ENCODE measurements at places on chromosomes 3 and 15.
A peak's percentile ranks its signal among the peaks of the same experiment; 100 is the strongest.

GRCh38 chr3:113631573-113631972 is 64.9 kb downstream of the USF3 start:
- no peak for DNase-seq

DNA sequence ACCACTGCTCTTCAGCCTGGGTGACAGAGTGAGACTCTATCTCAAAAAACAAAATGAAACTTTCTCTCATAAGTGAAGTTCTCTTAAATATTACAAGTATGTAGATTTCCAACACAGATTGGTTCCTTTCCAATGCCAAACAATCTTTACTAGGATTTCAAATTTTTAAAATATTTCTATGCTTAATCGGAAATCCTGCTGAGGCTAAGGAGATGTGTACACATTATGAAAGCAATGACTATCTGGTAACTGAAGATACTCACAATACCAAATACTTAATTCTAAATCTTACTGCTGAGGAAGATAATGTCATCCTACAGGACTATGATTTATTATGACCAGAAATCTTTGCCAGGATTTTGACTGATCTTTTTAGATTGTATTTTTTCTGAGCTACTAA is 255.6 kb upstream of the ZNF717 start:
- no peak for DNase-seq

GRCh38 chr15:90915808-90916440 is 12.8 kb downstream of the MAN2A2 start:
- DNase-seq = no peak

DNA sequence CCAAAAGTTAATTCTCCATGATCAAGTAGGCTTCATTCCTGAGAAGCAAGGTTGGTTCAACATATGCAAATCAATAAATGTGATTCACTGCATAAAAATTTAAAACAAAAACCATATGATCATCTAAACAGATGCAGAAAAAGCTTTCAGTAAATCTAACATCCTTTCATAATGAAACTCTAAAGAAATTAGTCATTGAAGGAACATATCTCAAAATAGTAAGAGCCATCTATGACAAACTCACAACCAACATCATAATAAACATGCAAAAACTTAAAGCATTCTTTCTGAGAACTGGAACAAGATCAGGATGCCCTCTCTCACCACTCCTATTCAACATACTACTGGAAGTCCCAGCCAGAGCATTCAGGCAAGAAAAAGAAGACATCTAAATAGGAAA is 254.1 kb downstream of the AGBL1 start:
- DNase-seq = no peak

- DNase-seq = no peak
Measured at GRCh38 chr3:97910931-97911351, 61.3 kb downstream of the RIOX2 start.

GRCh38 chr3:107987036-107987939 is 103.5 kb downstream of the CD47 start:
- DNase-seq = no peak

DNA sequence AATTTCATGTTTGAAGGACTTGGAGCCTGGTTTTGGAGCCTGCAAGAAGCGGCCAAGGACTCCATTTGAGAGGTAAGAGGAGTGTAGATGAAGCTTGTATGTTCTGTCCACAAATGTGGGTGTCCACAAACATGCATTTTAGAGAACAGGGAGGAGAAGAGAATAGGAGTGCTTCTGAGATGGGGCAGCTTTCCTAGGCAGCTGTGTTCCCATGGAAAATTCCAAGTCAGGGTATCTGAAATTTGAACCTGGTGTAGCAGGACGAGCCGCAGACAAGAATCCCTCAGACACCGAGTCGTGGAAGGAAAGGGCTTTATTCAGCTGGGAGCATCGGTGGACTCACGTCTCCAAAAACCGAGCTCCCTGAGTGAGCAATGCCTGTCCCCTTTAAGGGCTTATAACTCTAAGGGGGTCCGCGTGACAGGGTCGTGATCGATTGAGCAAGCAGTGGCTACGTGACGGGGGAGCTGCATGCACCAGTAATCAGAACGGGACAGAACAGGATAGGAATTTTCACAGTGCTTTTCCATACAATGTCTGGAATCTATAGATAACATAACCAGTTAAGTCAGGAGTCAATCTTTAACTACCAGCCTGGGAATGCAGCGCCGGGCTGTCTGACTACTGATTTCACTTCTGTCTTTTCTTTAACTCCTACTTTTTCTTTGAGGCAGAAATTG is 71.4 kb upstream of the WDR72 start:
- DNase-seq = no peak

- no peak for DNase-seq
Measured at GRCh38 chr3:156256256-156256655, 135.9 kb downstream of the KCNAB1 start.

DNA sequence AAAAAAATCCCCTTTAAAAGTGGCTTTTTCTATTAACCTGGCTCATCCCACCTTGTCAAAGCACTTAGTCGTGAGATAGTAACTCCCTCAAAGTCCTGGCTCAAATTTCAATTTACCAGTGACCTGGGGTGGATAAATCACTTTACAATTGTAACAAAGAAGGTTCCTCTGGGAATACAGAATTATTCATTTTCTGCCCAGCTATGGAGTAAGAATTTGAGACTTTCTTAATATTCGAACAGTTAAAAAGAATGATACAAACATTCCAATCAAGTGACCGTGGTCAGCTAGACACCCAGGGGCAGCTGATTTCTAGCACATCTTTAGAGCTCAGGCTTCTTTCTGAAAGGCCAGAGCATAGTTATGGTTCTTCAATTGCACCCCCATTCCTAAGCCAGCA is 291.0 kb upstream of the TGFBR2 start:
- no peak for DNase-seq

DNA sequence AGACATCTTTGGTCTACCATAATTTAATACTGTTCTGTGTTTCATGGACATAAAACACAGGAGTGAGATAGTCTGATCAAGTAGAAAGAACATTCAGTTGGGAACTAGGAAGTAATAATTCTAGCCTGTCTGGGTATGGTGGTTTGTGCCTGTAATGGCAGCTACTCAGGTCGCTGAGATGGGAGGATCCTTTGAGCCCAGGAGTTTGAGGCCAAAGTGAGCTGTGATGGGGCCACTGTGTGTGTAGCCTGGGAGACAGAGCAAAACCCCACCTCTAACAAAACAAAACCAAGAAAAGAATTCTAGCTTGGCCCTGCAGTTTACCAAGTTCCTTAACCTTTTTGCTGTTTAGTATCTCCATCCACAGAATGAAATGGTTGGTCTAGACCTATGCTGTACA is 36.8 kb downstream of the KAT2B start:
- no peak for DNase-seq

- DNase-seq = peak; percentile 12
Measured at GRCh38 chr15:78540871-78541743, 863 bp downstream of the PSMA4 start.

GRCh38 chr3:150925751-150926201 is 20.5 kb upstream of the MINDY4B start:
- peak; percentile 80 for DNase-seq

GRCh38 chr3:188797045-188797444 is 374.7 kb upstream of the TPRG1 start:
- DNase-seq = no peak

DNA sequence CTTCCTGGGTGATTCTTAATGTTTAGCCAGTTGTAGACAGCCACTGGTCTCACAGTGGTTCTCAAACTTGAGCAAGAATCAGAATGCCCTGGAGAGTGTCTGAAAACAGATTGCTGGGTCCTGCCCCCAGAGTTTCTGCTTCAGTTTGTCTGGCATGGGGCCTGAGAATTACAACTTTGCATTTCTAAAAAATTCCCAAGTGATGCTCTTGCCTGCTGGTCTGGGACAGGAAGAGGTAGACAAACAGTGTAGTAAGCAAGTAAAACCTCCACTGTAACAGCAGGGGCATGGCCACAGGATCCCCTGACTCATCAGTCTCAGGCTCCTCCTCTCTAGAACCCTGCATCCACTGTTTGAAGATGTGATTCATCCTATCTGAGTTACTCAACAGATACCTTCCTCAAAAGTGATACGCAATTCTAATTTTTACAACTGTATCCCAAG is 36.5 kb downstream of the DZIP1L start:
- no peak for DNase-seq
